H4 (cell line): ENCODE measurements at places on chromosomes 5 and 9. TPM values are rescaled to one million over a fixed set of nuclear protein-coding genes. Genes with fewer than 3 reads are reported as not detected.

Gene KIF4B
- total RNA-seq, result 0.02 TPM in 1 of 2 replicates, not detected in the other

Gene ASPN
- total RNA-seq, result not detected in 2 replicates

Gene RNF44
- 3.0 and 4.9 TPM in 2 replicates for total RNA-seq

Gene C5orf52
- not detected in 2 replicates for total RNA-seq

Gene ZNF608
- total RNA-seq, result 20.8 and 28.0 TPM in 2 replicates

Gene PCDHGA1
- total RNA-seq, result 0.51 and 1.6 TPM in 2 replicates

Gene C9orf50
- total RNA-seq, result not detected in 2 replicates
